ENCODE measurements at places on chromosomes 5 and 9.

- no peak for DNase-seq
These were observed 636.1 kb downstream of the ACTL7B start for GRCh38 chr9:108219664-108220063.

DNA sequence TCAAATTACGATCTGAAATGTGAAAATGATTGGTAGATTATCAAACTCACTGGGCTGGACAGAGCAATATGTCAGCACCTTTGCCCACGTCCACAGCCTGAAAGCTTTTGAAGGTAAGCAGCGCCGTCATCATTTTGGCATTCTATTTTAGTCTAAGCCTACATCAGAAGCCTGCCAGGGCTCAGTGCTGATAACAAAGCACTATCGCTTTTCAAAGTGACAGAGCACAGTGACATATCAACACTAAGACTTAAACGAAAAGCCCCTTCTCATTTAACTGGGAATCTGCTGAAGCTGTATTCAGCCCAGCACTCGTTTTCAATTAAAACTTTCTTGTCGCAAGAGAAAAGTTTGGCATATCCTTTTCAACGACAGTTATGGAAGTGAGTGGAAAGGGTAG, 1076.3 kb downstream of the PTPRD start:
- no peak for DNase-seq

DNA sequence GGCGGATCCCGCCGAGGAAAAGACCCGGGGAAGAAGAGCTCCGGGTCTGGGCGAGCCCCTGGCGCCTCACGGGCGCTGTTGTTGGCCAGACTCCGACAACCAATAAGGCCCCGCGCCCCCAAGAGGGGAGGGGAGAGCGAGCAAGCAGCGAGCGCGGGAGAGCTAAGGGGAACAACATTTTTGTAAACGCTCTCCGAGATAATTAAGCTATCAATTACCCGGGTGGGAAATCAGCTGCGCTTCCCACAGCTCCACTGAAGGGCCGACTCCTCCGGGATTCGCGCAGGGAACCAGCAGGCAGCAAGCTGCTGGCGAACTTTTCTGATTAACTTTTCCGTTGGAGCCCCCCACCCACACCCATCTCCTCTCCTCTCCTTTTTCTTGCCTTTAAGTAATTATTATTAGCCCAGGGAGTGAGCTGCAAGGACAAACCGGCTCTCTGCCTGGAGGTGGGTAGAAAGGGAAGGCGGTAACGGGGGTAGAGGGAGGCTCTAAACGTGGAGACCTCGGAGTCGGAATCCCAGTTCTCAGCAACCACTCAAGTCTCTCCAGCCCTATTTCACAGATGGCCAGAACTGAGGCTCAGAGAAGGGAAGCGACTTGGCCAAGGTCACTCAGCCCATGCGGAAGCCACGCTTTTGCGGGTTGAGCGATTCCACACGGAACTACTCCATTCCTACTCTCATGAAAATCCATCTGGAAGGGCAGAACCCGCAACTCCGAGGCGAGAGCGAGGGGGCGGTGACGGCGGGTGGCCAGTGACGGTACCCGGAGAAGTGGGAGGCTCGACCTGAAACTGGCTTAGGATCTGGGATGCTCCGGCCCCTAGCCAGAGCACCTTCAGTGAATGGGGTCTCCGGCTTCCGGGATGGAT, 1.3 kb downstream of the ASTN2 start:
- no peak for DNase-seq

DNA sequence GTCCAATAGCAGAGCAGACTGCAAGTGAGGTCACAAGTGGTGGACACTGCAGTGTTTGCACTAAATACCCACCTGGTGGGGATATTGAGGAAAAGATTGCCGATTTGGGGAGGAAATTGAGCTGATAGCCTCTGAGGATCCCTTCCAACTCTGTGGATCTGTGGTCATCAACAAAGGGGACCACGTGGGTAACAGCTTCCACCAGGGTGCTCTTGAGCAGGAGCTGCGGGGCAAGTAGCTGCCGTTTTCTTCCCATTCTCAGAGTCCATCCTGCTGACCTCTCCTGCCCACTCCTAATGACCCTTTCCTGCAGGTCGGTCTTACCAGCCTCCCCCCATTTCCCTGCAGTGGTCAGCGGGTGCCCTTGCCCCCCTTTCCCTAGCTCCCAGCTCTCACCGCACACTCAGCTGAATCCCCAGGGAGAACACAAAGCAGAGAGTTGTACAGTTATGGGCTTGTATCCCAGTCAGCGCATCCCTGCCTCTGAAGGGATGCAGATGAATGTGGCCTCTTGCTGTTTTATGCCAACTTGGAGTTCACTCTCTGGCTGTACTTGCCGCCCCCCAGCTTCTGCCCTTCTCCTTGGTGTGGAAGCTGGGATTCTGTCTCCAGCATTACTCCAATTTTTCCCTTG, 18.0 kb downstream of the DAPK1 start:
- no peak for DNase-seq

GRCh38 chr5:149849966-149850910, 94.4 kb downstream of the PDE6A start:
- DNase-seq: no peak

DNA sequence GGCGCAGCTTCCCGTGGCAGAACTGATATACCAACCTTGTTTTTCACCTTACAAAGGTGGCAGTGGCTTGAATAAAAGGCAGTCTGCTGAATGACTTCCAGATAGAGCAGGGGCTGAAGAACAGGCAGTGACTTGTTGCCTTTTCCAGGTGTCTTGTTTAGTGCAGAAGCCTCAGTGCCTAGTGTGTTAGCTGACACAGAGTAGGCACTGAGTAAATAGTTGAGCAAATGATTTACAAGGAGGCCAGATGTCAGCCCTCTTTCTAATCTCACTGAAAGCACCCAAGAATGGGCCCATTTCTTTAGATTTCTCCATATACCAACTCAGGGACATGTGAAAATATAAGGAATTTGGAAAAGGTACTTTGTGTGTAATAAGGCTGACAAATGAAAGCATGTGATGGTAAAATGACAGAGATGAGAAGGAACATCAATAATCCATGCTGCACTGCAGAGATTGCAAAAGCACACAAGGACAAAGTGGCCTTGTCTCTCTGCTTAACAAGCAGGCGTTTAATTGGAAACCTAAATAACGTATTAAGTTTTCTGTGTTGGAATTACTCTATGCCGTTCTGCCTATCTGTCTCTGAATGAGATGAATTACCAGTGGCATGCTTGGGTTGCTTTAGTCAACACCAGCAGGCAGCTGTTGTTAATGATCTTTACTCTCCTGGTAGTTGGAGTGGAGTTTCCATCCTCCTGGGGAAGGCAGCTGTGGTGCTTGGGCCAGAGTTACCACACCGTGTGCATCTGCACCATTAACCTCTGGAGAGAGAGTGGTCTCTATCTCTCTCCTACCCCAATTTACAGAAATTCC, 360.1 kb upstream of the C9orf72 start:
- no peak for DNase-seq

DNA sequence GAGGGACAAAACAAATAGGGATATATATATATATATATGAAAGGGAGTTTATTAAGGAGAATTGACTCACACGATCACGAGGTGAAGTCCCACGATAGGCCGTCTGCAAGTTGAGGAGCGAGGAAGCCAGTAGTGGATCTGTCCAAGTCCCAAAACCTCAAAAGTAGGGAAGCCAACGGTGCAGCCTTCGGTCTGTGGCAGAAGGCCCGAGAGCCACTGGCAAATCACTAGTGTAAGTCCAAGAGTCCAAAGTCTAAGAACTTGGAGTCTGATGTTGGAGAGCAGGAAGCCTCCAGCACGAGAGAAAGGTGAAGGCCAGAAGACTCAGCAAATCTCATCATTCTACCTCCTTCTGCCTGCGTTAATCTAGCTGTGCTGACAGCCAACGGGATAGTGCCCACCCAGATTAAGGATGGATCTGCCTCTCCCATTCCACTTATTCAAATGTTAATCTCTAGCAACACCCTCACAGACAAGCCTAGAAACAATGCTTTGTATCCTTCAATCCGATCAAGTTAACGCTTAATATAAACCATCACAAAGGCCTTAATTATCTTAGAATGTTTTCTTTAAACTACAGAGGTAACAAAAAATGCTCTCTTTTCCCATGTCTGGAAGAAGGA, 23.8 kb upstream of the DAB2 start:
- DNase-seq: no peak

- DNase-seq: no peak
These were observed 92.0 kb upstream of the RAI14 start for GRCh38 chr5:34563931-34564709.

GRCh38 chr9:93591301-93592007, 15.1 kb downstream of the PHF2 start:
- no peak for DNase-seq

DNA sequence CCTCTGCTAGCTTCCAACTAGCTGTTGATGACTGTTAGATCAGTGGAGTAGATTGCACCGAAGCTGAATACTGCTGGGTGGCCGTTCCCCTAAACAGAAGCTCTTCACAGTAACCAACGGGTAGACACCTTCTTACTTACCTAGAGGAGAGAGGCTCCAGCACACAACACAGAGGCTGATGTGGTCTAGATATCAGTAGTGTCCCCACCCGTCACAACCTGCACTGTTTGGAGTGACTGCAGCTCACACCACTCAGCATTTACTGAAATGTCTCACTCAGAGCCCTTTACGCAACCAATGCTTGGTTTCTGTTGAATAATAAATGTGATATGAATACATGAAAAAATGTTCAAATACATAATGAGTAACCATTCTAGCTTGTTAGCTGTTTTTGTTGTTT, 5.3 kb downstream of the TMEM174 start:
- no peak for DNase-seq

GRCh38 chr9:98280574-98280973, 25.1 kb upstream of the TBC1D2 start:
- DNase-seq: no peak

GRCh38 chr9:35414889-35415288, 75.0 kb upstream of the RUSC2 start:
- DNase-seq: no peak
